ENCODE measurements at places on chromosomes 5 and 9.

GRCh38 chr5:174734571-174735497 lies 10.5 kb downstream of the MSX2 start:
- DNase-seq: no peak

DNA sequence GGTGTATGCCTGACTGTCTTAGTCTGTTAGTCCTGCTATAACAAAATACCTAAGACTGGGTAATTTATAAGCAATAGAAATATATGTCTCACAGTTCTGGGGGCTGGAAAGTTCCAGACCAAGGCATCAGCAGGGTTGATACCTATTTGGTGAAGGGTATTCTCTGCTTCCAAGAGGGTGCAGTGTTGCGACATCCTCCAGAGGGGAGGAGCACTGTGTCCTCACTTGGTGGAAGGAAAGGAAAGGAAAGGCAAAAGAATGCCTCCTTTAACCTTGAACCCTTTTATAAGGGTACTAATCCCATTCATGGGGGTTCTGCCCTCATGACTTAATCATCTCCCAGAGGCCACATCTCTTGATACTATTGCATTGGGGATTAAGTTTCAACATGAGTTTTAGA lies 42.0 kb upstream of the SLC24A2 start:
- DNase-seq: no peak

DNA sequence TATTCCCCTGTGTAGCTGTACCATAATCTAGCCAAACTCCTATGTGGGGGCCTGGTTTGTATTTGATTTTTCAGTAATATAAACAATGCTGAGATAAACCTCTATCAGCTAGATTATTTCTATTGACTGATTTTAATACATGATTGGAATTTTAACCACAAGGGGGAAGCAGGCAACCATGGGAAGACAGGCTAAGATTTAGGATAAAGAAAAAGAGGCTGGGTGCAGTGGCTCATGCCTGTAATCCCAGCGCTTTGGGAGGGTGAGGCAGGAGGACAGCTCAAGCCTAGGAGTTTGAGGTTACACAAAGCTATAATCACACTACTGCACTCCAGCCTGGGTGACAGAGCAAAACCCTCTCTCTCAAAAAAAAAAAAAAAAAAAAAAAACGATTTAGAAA lies 18.1 kb upstream of the GPX3 start:
- no peak for DNase-seq

DNA sequence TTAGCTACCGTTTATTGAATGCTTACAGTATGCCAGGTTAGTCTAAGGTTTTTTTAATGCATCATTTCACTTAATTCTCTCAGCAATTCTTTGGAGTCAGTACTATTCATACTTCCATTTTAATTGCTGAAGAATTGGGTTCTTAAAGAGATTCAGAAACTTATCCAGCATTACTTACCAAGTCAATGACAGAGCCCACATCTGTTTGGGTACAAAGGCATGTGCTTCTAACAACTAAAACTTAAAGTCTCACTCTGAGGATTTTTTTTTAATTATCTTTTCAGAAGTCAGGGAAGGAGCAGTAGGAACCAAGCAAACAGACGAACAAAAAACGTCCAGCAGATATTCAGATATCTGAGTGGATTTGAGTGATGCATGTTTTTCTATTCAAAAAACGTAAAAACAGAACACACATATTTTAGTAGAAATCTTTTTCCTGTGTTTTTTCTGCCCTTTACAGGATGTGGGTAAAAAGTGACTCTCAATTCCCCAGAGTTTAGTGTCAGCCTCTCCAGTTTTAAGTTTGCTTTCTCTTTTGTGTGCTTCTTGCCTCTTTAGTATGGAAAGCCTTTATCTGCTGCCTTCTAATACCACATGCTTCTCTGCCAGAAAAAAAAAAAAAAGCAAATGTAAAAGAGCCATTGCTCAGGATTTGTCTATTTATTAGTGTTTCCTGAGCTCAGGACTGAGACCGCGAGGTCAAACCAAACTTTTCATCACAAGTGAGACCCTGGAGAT lies 118.0 kb downstream of the PRKACG start:
- DNase-seq: no peak

GRCh38 chr5:31131381-31131891 lies 62.0 kb upstream of the CDH6 start:
- no peak for DNase-seq

DNA sequence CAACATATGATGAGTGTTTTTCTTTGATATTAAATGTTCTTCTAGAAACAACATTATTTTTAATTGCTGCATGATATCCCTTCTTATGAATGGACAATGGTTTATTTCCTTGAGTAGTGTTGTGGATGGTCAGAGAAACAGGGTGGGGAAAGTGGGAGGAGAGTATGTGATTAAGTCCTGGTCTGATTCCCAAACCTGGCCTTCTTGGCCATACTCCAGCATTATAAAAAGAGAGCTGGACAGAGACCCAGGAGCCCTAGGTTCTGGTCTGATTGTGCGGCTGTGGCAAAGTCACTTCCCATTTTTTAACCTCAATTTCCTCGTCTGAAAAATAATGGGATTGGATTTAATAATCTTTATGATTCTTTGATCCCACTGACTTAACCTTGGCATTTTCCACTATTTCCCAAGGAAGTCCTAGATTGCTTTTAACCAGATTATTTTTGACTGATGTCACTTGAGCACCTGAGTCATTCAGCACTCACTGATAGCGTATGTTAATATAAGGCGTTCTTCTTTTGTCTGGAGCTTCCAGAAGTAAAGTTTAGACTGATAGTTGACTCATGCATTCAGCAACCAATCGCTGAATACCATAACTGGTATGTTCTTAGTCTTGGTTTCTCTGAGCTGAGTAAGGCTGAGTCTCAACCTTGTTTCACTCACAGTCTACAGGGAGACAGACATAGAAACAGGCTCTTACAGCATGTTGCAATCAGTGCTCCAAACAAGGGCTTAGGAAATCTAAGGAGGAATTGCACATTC lies 26.2 kb downstream of the OSMR start:
- DNase-seq: no peak

DNA sequence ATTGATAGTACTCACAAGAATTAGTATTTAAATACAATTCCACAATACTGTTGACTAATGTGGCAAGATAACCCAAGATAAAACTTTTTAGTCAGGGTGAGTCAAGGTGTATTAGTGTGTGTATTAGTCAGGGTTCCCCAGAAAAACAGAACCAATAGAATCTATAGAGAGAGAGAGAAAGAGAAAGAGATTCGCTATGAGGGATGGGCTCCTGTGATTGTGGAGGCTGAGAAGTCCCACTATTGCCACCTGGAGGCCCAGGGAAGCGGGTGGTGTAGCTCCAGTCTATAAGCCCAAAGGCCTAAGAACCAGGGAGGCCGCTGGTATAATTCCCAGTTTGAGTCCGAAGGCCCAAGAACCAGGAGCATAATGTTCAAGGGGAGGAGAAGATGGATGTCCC lies 10.0 kb upstream of the SHISAL2B start:
- DNase-seq: no peak

Measured in activated T-cell treated with anti-CD3 and anti-CD28 coated beads for 48 hours (primary cell).